Activated T-helper 17 cell treated with anti-CD3 and anti-CD28 coated beads, Interleukin-2, amount 50 U/mL, for 72 hours (primary cell): ENCODE measurements at places on chromosomes 7 and 10.

DNA sequence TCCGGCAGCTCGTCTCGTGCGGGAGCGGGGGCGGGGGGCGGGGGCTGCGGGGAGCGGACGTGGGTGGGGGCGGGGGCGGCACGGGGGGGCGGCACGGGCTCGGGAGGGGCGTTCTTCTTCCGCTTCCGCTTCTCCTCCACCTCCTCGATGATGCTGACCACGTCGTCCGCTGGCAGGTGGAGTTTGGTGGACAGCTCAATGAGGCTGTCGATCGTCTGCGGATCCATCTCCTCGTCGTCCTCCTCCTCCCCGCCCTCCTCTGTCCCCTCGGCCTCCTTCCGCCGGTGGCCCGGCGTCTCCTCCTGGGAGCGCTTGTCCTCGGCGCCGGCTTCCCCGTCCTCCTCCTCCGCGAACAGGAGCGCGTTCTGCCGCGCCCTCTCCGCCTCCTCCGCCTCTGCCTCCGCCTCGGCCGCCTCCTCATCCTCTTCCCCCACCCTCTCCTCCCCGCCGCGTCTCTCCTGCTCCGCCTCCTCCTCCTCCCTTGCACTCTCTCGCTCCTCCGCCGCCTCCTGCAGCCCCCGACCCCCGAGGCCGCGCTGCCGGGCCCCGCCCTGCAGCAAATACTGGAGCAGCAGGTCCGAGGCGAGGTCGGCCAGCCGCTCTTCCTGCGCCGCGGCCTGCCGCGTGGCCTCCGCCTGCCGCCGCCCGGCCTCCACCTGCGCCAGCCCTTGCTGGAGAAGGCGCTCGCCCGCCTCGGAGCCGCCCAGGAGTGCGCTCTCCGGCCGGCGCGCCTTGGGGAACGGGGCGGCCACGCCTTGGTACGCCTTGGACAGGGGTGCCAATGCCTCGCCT is 1.9 kb downstream of the VGF start:
- peak; percentile 3 for ATAC-seq

- ATAC-seq: no peak
These were observed 63.4 kb upstream of the LRRC4 start for GRCh38 chr7:128094686-128095085.

DNA sequence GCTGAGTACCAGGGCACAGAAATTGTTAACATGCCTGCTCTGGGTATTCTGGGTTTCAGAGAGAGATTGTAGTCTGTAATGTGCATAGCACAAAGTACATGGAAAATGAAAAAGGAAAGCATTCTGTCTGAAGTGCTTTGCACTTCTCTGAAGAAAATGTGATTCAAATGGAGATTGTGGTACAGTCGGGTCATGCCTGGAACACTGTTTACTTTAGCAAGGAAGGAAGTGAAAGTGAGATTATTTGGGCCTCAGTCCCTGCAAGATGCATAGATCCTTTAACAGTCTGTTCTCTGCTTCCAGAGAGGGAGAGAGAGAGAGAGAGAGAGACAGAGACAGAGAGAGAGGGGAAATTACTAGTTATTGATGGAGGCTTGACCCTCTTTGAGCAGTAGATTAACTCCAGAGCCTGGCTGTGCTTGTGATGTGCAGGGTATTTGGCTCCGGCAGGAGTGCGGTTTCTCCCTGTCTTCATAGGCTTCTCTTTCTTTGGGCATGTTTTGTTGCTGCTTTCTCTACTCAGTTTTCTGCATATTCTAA is 5.4 kb downstream of the VWC2 start:
- ATAC-seq: no peak

- no peak for ATAC-seq
These were observed 6.3 kb downstream of the IQCE start for GRCh38 chr7:2564970-2565540.

DNA sequence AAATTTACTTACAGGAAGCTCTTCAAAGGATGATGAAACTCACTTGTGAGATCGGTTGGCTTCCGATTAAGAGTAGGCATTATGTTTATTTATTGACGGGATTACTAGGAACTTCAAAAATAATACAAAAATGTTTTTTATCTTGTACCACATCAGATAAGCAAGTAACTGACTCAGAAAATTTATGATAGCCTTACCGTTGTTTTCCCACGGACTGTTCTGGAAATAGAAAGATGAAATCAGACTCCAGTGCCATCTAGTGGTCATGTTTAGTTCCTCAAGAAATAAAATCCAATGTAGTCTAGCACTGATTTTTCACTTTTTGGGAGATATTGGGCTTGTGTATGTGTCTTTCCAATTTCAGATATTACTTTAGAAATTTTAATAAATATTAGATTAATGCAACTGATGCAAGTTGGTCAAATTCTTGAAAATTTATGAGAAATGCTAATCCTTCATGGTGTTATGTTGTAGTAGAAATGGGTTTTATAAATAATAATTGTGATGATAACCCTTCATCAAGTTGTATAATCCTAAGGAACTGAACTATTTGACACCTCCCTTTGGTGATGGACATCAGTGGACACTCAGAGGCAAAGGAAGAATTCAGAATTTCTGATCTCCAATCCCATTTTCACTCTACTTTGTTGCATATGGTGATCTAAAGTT is 168.8 kb downstream of the TMEM26 start:
- ATAC-seq: no peak

- no peak for ATAC-seq
These were observed 10.2 kb upstream of the SP4 start for GRCh38 chr7:21417647-21418046.

DNA sequence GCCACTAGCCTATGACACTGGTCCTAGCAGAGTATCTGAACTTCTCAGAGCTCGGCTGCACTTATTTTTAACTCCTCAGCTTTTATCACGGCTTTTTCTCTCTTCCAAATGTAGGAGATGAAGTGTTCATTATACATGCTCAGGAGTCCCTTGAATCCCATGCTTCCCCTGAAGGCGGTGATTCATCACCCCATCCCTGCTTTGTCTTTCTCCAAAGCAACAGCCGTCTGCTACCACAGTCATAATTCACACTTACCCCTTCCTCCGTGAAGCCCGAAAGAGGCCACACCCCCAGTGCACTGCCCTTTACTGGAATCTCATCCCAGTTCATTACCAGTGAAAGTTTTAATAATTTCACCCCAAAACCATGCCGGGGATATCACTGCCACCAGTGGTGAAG is 301.5 kb upstream of the SHH start:
- no peak for ATAC-seq
